ENCODE measurements at places on chromosomes 11 and 22. TPM values are rescaled to one million over a fixed set of nuclear protein-coding genes. Genes with fewer than 3 reads are reported as not detected.

JAM3 gene
- 5.1 TPM for total RNA-seq

GRCh38 chr22:45804319-45804985 lies 132.8 kb downstream of the ATXN10 start:
- no peak for DNase-seq
- peaks cover 7% of the 10 kb centered on the region for H3K36me3 ChIP-seq
- no peak overlapping the region for H3K27ac ChIP-seq
- peaks cover 4% of the 10 kb centered on the region for H3K4me1 ChIP-seq
- no peak overlapping the region for H3K4me3 ChIP-seq
- no peaks in the 10 kb centered on the region for H3K27me3 ChIP-seq

CXCR5 gene
- total RNA-seq: 0.86 TPM

GRCh38 chr22:35443790-35444684 lies 44.1 kb downstream of the MCM5 start:
- H3K4me1 ChIP-seq: peaks cover 11% of the 10 kb centered on the region
- H3K27me3 ChIP-seq: no peaks in the 10 kb centered on the region
- H3K36me3 ChIP-seq: peaks cover 9% of the 10 kb centered on the region
- H3K27ac ChIP-seq: no peak overlapping the region

DNA sequence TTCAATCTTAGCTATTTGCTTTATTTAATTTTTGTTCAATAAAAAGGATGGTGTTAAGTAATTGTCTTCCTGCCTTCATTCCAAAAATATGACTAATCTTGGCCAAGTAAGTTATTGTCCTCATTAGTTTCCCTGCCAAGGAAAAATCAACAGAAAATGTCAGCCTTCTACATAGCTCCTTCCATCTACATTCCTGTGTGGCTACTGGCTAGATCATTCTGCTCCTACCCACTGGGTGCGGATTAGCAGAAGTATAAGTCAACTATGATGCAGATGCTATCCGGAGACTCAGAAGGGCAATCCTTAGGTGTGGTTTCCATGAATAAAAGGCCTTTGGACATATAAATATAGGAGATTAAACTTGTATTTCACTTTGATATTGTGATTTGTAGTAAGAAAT lies 154.4 kb downstream of the SBF2 start:
- H3K36me3 ChIP-seq: no peaks in the 10 kb centered on the region

DNA sequence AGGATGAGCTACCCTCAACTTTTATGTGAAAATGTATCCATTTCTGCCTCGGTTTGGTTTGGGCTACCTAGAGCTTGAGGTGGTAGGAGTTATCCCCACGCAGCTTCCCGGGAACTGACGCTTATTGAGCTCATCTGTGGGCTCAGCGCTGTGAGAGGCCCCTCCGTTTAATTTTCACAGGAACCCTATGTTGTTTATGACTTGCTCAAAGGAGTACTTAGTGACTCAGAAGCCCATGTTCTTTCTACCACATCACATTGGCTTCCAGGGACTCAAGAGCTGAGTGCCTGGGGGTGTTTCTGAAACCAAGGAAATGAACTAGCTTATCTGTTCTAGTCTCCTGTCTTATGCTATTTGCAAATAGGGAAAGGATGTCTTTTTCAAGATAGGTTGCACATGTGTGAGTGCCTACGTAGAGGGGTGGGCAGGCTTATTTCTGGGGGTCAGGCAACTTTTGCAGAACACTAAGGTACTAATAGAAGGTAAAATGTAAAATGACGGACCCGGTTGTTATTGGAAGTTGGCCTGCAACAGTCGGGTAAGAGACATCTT lies 40.5 kb downstream of the MICAL2 start:
- H3K4me1 ChIP-seq: peaks cover 64% of the 10 kb centered on the region
- peaks cover 47% of the 10 kb centered on the region for H3K36me3 ChIP-seq
- H3K4me3 ChIP-seq: no peak overlapping the region
- DNase-seq: peak; percentile 46
- H3K27ac ChIP-seq: peak overlapping the region; percentile 88

AGBL2 gene
- 5.9 TPM for total RNA-seq

RAB36 gene
- total RNA-seq: not detected

YAP1 gene
- total RNA-seq: 0.28 TPM

DNA sequence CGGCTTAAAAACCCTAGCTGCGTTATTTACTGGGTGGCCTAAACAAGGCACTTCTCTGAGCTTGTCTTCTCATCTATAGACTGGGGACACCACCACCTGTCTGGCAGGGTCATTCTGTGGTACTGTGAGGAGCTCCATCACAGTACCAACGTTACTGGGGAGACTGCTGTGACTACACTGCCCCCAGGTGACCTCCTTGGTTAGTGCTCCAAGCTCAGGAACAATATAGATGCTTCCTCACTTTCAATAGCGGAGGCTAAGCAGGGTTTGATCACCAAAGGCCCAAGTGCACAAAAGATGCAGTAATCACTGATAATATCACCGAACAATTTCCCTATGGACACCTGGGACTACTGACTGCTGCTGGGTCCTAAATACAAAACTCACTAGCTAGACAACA lies 18.8 kb downstream of the PRPF19 start:
- peak; percentile 55 for DNase-seq
- H3K27me3 ChIP-seq: no peaks in the 10 kb centered on the region
- no peak overlapping the region for H3K4me3 ChIP-seq
- no peak overlapping the region for H3K27ac ChIP-seq
- H3K4me1 ChIP-seq: peaks cover 9% of the 10 kb centered on the region

DNA sequence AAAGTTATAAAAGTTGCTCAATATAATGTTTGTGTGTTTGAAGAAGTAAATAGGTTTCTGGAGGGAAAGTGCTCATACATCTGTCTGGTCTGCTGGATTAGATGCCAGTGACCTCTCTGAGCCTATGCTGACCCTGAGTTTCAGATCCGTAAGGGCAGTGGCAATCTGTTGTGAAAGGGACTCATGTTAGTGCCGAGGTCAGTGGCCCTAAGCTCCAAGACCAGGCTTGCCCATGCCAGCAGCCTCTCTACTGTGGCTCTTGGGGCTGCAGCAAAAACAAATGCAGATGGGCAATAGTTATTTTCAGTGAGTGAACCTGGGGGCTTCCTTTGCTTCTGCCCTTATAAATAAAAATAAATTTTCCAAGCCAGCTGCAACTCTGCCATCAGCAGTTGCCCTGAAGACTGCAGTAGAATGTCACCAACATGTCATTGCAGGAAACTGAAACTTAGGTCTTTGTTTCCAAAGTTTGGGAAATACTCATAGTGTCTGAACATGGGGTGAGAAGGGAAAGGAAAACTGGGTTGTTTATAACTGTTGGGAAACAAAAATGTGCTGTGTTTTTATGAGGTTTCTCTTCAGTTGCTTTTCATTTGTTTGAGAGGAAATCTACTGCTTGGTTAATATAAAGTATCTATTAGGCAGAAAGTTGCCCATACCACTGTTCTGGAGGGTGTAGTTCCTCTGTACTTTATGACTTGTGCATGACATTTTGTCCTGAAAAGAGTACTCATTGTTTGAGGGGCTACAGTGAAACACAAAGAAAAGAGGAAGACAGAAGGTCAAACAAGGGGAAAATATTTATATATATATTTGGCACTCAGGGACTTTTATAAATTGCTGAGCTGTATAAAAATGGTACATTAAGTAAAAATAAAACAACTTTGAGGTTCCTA lies 9.5 kb upstream of the MS4A4E start:
- H3K4me3 ChIP-seq: no peak overlapping the region
- no peak overlapping the region for H3K27ac ChIP-seq
- H3K4me1 ChIP-seq: no peaks in the 10 kb centered on the region
- no peaks in the 10 kb centered on the region for H3K36me3 ChIP-seq
- DNase-seq: no peak

DNA sequence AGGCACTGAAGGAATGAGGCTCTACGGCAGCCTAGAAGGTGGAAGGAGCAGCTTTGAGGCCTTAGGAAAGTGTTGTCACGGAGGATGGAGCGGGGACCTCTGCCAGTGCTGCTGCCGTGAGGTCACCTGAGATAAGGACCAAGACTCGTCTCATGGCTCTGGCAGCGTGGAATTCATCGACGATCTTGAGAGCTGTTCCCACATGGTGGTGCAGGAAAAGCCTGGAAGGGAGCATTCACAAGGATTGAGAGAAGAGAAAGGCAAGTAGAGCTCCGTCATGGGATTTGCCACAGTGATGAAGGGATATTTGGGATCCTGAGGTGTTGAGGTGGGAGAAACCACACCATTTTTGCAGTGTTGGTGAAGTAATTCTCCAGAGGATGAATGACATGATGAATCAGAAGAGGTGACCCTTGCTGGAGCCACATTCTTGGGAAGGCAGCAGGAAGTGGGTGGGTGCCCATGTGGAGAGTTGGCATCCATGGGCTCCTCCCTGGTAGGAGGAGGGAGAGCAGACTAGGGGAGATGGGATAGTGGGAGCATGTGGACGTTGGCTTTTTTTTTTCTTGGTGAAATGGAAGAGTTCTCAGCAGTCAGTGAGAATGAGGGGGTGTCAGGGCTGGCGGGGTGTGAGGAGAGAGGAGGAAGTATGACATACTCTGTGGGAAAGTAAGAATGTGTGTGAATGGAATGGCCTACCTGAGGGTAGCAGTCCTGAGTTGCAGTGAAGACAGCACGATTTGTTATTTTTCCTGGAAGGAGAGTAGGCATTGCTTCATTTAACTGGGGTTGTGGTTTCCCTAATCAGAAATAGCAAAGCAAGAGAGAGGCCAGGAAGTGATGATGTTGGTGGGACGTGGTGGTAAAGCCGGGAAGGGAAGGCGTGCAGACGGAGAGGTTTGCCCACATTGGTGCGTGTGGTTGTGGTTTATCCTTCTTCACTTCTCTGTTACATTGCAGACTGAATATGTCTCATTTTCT lies 11.1 kb downstream of the PPP6R3 start:
- peak overlapping the region; percentile 83 for H3K27ac ChIP-seq
- H3K4me1 ChIP-seq: peaks cover 74% of the 10 kb centered on the region
- peak; percentile 79 for DNase-seq
- H3K36me3 ChIP-seq: peaks cover 52% of the 10 kb centered on the region
- peak overlapping the region; percentile 60 for H3K4me3 ChIP-seq
- no peaks in the 10 kb centered on the region for H3K27me3 ChIP-seq

DNA sequence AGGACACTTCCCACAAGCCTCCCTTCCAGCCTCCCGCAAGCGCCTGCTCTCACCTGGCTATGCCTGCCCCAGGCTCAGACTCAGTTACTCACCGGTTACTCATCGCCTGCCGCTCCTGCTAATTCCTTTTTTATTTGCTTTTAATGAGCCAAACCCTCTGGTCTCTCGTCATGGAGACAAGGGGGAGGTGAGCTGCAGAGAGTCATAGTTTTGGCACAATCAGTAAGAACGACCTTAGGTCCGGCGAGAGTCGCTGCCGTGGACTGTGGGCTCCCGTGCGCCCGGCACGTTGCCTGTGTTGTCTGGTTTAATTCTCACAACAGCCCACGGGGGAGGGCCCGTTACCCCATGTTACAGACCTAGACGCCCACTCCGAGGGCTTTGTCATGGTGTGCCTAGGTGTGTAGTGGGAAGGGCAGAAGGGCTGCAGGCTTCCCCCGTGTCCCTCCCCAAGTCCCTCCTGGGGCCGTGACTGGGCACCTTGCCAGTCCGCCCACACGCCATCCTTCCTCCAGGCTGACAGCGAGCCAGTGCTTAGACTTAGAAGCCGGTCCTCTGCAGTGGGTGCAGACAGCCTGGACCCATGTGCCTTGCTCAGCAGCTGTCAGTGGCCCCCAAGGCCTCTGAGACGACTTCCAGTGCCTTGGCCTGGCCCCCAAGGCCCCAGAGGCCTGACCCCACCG lies 42.2 kb downstream of the WNT7B start:
- H3K27ac ChIP-seq: no peak overlapping the region
- H3K27me3 ChIP-seq: peaks cover 5% of the 10 kb centered on the region
- H3K4me3 ChIP-seq: no peak overlapping the region
- no peaks in the 10 kb centered on the region for H3K36me3 ChIP-seq

- no peaks in the 10 kb centered on the region for H3K4me1 ChIP-seq
- no peaks in the 10 kb centered on the region for H3K27me3 ChIP-seq
- H3K4me3 ChIP-seq: no peak overlapping the region
- H3K27ac ChIP-seq: no peak overlapping the region
- H3K36me3 ChIP-seq: no peaks in the 10 kb centered on the region
These were observed 1275.9 kb downstream of the BRD1 start for GRCh38 chr22:48551716-48552268.

SYT13 gene
- total RNA-seq: not detected

Data from activated CD4-positive, alpha-beta memory T cell treated with anti-CD3 and anti-CD28 coated beads, Interleukin-2, amount 10 ng/mL, durations not matched to agents 7 days and 5 days (primary cell).